Naive thymus-derived CD8-positive, alpha-beta T cell (primary cell): ENCODE measurements at places on chromosomes 2 and 18.

GRCh38 chr2:41922177-41922576 lies 125.6 kb upstream of the PKDCC start:
- DNase-seq = no peak

DNA sequence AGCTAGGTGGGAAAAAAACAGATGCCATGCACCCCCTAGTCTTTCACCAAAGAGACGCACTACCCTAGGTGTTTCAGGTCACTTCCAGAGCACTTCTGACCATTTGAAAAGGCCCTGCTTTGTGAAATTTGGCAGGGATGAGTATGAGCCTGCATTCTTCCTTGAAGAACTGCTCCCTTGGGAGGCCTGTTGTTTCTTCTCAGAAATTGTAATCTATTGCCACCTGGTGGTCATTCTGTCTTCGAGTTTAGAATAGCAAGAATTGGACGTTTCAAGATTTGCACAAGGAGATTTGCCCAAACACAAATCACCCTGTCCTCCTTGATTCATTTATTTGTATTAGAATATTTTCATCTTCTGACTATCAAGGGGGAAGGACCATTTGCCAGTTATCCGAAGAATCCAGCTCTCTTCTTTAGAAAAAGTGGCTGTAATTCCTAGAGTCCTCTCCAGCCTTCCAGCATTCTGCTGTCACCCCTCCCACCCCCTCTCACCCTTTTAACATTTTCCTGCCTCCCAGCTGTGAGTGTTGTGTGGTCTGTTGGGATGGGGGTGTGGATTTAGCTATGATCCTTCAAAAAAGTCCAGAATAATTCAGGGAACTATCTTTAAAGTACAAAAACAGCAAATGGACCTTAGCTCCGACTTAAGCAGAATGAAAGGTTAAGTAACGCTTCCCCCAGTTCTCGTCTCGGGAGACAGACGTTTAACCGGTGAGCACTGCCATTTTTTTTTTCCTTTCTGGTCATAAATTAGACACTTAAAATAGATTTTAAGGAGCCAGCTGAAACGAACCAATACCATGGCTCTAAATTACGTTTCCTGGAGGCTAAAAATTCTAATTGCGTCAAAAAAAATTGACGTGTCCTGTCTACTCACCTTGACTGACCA lies 3.7 kb upstream of the GAD1 start:
- DNase-seq = peak; percentile 66

DNA sequence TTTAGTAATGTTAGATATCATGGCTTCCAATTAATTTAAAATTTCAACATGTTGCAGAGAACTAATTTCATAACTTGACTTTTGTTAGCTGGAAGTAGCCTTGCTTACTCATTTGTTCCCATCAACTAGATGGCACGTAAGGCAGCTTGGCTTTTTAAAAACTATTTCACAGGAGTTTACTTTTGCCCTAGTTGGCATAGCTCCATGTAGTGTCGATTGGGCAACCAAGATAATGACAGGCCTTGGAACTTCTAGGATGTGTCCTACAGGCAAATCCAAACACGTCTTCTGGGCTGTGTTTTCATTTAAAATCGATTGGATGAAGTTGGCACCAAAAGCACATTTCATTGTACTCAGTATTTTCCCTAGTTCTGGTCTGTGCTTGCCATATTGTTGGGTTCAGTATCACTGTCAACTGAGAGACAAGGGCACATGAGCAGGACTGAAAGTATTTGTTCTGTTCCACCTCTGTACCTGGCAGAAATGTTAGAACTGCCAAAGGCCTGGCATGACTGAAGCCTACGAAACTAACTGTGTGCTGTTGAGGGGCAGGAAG lies 29.4 kb downstream of the HADHB start:
- no peak for DNase-seq

DNA sequence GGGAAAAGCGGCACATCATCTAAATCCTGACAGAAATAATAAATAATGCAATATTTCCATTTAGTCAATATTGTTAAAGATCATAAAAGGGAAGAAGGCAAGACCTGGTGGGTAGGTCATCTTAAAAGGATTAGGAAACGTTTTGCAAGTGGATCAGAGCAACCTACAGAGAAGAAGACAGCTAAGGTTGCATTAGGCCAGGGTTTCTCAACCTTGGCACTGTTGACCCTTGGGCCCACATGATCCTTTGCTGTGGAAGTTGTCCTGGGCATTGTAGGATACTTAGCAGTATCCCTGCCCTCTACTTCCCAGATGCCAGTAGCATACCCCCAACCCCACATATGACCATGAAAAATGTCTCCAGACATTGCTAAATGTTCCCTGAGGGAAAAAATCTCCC lies 55.0 kb downstream of the KLF7 start:
- no peak for DNase-seq
